Hippocampal formation (tissue), 2 donors: ENCODE measurements at places on chromosomes 7 and 10.

DNA sequence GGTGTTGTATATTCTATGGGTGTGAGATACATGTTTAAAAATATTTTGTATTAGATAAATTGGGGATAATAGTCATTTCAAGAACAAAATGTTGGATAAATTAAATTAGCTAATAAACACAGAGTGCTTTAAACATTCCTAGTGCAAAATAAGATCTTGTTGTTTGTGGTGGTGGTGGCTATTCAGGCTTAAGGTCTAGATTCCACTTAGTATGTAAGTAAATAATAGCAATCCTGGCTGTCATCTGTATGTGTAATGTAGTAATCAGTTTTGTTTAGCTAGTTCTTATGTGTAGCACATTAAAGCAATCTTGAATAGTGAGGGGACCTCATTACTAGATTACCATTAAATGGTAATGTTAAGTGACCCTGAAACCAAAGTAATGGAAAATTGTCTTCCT is 48.7 kb downstream of the KAT6B start:
- DNase-seq: no peak

DNA sequence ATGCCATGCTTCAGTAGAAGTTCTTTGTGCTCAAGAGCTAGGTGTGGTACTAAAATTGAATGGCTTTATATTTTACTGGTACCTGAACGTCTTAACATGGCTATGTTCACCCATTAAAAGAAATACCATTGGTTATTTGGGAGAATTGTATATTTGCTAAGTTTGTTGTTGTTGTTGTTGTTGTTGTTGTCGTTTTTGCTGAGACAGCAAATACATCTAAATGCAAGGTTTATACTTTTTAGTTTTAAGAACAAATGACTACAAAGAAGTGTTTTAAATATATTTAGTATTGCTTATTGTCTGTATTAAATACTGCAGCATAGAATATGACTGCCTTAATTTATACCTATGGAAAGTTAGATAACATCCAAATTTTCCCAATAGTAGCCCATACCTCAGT is 66.9 kb downstream of the HECW1 start:
- no peak for DNase-seq

DNA sequence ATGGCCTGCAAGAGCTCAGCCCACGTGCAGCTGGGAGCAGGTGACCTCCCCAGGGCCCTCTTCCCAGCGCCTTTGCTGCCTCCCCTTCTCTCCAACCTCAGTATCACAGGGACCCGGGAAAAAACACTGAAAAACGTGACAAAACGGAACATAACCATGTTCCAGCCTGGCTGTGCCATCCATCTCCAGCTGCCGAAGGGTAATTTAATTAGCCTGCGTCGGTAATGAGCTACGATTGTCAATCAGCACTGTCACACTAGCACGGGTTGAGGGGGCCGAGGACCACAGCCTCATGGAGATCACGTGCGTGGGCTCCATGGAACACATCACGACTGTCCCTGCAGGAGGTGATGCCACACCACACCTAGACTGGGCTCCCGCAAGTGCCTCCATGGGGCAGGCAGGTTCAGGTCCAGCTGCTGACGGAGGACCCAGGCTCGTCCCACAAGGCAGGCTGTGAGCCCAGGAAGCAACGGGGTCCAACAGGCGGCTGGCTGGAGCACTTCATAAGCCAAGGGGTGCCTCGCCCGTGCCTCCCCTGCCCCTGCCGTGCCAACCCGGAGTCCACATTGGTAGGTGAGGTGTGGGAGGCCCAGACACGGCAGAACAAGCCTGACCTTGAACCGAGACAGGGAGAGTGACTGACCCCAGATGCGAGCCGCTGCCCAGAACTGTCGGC is 199.5 kb downstream of the ELFN1 start:
- no peak for DNase-seq

DNA sequence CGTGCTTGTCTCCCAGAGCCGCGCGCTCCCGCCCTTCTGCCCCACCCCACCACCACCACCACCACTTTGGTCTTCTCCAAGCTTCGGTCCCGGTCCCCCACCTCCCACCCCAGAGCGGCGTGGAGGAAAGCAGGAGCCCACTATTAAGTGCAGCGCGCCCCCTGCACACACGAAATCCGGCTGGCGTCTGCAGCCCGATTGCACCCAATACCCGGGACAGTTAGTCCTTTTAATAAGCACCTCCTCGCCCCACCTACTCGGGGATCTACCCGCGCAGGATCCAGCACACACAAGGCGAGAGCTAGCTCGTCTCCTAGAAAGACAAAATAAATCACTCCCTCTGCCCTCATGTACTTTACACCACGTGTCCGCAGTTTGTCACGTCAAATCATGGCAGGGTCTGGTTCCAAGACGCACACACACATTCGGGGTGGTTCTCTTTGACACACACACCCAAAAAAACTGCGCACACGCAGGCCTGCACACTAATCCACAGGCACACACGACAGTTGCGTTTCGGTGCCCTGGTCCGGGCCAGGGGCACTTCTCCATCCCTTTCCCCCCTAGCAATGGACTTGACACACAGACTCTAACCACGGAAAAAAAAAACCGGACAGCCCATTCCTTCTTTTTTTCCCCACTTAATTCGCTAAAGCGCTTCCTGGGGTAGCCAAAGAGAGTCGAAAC is 1.6 kb downstream of the SFMBT2 start:
- DNase-seq: no peak

DNA sequence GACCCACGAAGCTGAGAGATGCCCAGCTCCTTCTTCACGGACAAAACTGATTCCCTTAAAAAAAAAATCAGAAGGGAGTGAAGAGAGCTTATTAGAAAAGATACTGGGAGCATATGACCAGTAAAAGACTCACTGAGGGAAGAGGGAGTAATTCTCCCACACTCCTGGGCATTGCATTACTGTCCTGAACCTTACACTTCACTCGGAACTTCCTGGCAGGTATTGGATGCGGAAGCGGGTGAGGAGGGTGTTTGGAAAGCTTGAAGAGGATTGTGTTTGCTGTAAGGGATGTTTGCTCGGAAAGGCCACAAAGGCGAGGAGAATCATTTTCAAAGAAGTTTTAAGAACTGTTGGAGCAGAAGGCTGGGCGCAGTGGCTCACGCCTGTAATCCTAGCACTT is 375 bp downstream of the HKDC1 start:
- DNase-seq: no peak
